ENCODE measurements at places on chromosomes 6 and 20.

DNA sequence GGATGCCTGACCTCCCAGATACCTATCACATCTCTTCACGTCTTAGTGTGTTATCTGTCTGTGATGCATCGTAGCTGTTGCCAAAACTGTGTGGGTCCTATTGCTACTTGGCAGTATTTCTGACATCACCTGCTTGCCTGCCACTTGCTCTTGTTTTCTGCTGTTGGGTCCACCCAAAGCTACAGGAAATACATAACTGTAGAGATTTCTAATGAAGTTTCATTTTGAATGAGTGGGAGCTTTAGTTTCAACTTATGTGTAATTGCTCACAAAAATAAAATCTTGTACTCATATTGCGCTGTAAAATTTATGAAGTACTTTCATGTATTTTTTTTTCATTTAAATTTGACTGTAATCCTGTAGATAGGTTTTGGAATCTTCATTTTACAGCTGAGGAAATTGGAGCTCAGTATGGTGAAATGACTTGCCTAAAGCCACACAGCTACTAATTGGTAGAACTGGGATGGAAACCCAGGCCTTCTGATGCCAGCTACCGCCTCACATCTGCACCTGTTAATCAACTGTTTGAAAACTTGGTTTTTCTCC is 113.6 kb upstream of the MAN1A1 start:
- peak; percentile 87 for ATAC-seq

- ATAC-seq: no peak
Observed at GRCh38 chr6:56963043-56963442, 8.1 kb downstream of the BEND6 start.

- no peak for ATAC-seq
Observed at GRCh38 chr6:150877928-150878327, 12.4 kb downstream of the MTHFD1L start.

DNA sequence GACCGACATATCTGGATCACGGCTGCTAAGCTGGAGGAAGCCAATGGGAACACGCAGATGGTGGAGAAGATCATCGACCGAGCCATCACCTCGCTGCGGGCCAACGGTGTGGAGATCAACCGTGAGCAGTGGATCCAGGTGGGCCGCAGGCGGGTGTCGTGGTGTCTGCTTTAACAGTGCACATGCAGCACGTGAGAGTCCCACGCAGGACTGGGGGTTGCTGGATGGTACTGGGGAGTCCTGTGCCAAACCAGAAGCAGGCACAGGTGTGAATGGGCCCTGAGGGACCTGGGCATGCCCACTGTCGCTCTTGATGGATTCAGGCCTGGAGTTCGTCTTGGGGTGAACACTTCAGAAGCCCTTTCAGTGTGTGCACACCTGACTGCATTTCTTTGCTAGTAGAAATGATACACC is 24.6 kb upstream of the C20orf204 start:
- no peak for ATAC-seq

- no peak for ATAC-seq
Observed at GRCh38 chr20:6783752-6784151, 16.3 kb downstream of the BMP2 start.

DNA sequence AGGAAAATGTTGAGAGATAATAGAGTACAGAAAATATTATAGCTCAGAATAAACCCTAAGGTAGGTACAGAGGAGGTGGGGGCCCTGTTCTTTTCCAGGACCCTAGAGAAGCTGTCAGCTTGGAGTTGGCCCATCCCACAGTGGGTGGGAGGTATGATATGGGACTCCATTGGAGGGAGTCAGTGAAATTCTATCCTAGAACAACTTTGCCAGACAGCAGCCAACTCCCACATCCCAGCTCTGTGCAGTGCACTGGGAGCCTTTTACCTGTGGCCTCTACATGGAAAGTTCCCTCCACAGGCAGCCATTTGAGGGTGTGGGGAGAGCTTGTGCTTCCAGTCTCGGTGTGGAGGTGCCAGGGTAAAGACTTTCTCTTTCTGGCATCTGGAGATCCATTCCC is 36.8 kb upstream of the CLIC5 start:
- ATAC-seq: no peak

GRCh38 chr20:33883164-33883563 is 72.0 kb downstream of the CHMP4B start:
- ATAC-seq: no peak

- ATAC-seq: peak; percentile 34
Observed at GRCh38 chr6:33896391-33897188, 92.8 kb upstream of the MLN start.

- peak; percentile 34 for ATAC-seq
Observed at GRCh38 chr6:159981403-159982245, 12.7 kb downstream of the IGF2R start.

DNA sequence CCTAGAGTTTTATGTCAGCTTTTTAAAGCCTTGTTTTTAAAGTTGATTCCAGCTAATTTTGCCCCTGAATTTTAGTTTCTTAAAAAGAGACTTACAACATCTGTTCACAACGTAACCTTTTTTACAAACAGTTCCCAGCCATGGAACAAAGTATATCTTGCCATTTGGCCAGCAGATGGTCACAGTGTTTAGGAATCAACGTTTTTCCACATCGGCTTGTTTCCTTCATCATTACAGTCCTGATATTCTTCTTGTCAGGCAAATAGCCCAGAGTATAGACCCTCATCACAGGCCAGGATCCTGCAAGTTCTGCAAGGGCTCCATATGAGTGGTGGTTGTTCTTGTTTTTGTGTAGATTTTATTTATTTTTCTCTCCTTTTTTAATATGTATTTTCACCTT is 341.7 kb upstream of the HTR1E start:
- ATAC-seq: no peak

DNA sequence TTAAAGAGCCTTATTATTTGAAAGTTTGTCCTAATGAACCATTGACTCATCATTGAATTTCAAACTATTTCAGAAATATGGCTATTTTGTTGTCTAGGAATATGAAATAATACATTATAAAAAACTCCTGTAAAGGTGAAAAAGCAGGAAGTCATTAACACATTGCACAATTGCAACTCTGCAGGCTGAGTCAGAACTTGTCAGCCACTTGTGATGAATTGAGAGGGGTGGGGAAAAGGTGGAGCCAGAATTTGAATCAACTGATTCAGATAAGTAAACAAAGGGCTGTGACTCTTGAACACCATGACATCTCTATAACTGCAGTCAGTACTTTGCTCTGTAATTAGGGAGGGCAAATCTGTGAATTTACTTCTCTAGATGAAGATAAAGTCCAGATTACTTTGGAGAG is 6.0 kb downstream of the C6orf141 start:
- ATAC-seq: peak; percentile 71

DNA sequence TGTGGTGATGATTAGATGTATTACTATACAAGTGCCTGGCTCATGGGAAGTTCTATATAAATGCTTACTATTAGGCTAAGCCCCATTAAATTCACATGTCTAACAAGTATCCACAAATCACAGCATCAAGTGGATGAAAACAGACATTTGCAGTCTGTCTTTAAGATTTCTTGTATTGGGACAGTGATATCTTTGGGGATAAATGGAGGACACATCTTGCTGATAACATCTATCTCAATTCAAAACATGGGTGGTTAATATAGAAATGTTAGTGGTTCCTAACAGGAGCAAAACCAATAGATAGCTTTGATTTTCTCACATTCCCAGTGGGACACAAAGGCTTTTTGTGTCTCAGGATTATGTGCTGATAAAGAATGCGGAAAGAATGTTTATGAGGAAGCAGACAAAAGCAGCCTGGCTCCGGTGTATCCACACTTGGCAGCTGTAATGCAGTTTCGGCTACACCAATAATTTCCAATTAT is 29.3 kb downstream of the PTPRK start:
- no peak for ATAC-seq

DNA sequence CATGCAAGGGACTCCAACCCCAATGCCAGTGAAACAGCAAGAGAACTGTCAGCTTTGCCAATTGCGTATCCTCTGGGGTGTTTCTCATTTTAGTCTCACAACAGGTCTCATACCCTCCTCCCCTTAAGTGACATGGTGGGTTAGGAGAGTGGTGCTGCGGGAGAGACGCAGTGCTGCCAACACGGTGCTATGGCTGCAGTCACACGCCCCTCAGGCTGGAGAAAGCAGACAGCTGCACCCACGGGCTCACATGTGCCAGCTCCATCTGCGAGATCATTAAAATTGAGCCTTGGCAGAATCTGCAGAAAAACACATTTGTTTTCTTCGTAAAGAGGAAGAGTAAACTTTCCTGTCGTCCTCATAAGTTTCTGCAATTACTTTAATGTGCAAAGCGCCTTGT is 114.7 kb downstream of the ANKRD60 start:
- no peak for ATAC-seq

DNA sequence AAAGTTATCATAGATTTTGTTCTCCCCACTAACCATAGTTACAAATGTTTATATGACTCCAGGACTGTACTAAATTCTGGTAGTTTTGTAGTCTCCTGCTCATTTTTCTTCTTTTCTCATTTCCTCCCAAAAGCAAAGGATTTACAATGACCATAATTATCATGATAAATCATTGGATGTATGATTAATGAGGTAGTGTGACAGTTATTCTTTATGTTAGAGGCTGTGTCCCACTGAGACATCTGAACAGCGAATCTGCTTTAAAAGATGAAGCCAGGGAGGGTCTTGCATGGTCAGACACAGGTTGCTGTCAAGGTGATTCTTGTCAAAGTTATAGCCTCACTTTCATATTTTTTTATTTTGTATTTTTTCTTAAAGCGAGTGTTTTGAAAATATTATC is 285.2 kb upstream of the STXBP5 start:
- ATAC-seq: no peak

- peak; percentile 88 for ATAC-seq
Observed at GRCh38 chr20:46089417-46090388, at the start of gene NCOA5. Gene NCOA5, minus strand, starts transcription at chr20:46089962. Its CDS starts 10,538 bp downstream, at chr20:46079424.

- no peak for ATAC-seq
Observed at GRCh38 chr6:107652526-107653182, 162.7 kb downstream of the SOBP start.

GRCh38 chr6:112833581-112834131 is 486.5 kb downstream of the RFPL4B start:
- ATAC-seq: no peak

- no peak for ATAC-seq
Observed at GRCh38 chr6:44234101-44235025, 11.0 kb downstream of the SLC29A1 start.

DNA sequence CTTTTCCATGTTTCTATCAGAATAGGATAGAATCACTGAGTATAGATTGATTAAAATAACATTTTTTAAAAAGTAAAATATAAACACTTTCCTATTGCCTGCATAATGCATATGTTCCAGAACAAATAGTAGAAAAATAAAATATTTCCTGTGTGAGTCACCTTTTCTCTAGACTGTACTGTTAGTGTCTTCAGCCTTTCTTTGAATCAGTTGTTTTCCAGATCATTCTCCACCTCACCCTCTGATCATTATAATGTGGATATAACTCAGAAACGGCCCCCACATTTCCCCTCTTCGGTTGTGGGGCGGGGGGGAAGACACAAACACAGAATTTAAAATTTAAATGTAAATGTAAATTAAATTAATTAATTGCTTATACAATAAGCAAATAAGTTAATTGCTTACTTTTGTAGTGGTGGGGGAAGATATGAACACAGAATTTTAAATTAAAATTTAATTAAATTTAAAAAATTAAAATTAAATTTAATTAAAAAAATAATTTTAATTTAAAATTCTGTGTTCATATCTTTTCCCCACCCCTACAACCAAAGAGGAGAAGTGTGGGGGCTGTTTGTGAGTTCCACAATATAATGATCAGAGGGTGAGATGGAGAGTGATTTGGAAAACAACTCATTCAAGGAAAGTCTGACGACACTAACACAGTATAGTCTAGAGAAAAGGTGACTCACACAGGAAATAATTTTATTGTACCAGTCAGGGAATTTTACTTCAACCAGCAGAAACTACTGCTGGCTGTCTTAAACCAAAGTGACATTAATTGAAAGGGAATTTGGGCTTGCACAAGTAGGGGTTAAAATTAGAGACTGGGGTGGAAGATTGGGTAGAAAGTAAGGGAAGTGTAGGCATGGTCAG is 37.1 kb upstream of the PROKR2 start:
- ATAC-seq: peak; percentile 79

GRCh38 chr6:22042706-22043105 is 254.1 kb downstream of the PRL start:
- ATAC-seq: no peak

GRCh38 chr6:139029470-139030227 is 1.1 kb downstream of the ABRACL start:
- peak; percentile 33 for ATAC-seq
